ENCODE measurements at places on chromosomes 7 and 10. TPM values are rescaled to one million over a fixed set of nuclear protein-coding genes. Genes with fewer than 3 reads are reported as not detected.

DNA sequence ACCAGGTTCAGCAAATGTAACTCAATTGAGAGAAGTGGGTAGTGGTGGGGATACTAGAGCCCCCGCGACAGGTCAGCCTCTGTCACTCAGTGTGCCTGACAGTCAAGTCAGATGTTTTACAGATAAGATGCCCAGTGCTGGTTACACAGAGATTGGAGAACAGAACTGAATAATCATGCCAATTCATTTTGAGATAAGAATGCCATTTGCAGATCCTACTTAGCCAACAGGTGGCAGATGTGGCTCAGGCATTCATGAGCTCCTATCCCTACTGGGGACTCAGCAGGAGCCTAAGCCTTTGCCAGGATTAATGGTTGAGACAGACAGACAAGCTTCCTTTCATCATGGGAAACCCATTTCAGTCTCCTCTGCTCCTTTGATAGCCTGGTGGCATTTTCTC lies 137.8 kb downstream of the MAPK8 start:
- DNase-seq: no peak

DNA sequence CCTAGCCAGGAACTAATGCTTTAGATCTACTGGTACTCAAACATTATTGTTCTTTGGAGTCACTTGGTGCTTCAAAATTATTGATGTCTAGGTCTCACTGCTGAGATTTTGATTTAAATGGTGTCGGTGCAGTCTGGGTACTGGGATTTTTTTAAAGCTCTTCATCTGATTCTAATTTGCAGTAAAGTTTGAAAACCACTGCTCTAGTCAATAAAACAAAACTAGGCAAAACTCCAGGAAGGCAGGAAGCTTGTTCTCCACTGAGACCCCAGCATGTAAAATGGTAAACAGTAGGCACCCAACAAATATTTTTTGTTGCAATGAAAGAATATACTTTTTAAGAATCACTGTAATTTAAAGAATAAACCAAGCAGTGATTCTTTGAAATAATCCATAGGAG lies 49.7 kb downstream of the ADD3 start:
- DNase-seq: no peak

GRCh38 chr10:6143181-6143580 lies 54.3 kb downstream of the RBM17 start:
- no peak for DNase-seq

- no peak for DNase-seq
Measured at GRCh38 chr10:26335574-26336093, 102.5 kb upstream of the APBB1IP start.

DNA sequence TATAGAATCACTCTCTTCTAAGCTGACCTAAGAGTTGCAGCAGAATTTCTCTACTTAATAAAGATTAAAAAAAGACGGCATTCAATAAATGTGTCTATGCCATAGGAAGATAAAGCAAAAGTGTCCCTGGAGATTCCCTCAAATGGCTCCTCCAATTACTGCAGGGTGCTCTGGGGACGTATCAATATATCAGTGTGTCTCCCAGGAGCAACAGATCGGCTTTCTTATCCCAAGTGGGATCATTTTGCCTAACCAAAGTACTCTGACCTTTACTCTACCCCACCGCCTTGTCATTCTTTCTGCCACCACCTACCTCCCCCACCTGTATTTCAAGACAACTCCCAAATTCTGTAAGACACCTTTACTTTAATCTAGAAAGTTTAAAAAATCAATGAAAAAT lies 202.0 kb upstream of the SEMA3C start:
- no peak for DNase-seq

- no peak for DNase-seq
Measured at GRCh38 chr10:124739986-124740368, 4.2 kb downstream of the FAM53B start.

The FAM237B gene
- not detected for total RNA-seq
